ENCODE measurements at places on chromosomes 7 and 10.

GRCh38 chr10:6621536-6621935 is 41.5 kb upstream of the PRKCQ start:
- DNase-seq: no peak

GRCh38 chr10:10368951-10369576 is 648.6 kb upstream of the CELF2 start:
- no peak for DNase-seq

DNA sequence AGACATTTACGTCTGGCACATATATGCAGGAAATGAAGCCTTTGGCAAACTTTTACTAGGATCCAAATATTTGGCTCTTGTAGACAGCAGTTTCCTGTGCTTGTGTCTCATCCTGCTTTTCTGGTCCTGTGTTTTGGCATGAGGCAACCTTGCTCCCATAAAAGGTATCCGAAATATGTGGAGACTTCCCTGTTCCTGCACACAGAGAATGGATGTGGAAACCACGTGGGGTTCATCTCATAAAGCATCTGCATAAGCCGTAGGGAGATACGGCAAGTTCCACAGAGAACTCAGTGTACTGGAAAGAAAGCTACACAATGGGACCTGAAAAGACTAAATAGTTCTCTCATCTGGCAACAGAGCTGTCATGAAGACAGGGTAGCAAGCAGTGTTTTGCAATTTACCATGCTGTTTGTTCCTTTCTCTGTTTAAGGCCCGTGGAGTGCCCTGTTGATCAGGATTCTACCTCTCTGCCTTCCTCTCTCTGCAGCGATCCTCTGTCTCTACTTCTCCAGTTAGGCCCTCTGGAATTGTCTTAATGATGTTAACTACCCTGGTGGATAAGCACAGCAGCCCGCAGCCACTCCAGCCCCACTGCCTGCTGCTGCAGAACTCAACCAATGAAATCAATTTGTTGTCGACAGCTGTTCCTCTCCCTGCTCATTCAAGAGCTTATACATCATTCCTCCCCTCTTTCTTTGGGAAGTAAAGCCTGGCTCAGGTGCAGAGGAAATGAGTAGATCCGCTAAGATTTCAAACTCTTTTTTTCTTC is 293.6 kb downstream of the CSTF2T start:
- no peak for DNase-seq

GRCh38 chr10:126063353-126063791 is 167.0 kb downstream of the FANK1 start:
- DNase-seq: no peak

GRCh38 chr7:151468217-151469018 is 28.5 kb upstream of the CRYGN start:
- DNase-seq: no peak

GRCh38 chr7:107080099-107080505 is 35.6 kb downstream of the PRKAR2B start:
- DNase-seq: no peak

All from NCI-H2081 (cell line).